ENCODE measurements at places on chromosomes 3 and 15.

- DNase-seq, result no peak
Observed at GRCh38 chr3:18652781-18653180, 227.6 kb upstream of the SATB1 start.

DNA sequence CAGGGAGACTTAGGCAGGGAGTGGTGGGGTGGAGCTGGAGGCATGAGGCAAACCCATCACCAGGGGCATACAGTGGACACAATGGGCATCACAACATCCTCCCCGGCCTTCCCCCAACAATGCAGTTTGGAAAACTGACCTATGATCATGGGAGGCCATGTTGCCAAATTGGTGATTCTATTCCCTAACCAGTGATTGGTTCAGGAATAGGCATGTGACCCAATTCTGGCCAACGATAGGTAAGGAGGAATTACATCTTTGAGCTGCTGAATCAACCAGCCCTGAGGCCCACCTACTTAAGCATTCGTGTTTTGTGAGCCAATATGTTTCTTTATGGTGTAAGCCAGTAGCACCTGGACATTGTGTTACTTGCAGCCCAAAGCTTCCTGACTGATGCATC lies 40.0 kb downstream of the LINGO1 start:
- DNase-seq, result no peak

- no peak for DNase-seq
Observed at GRCh38 chr3:132898141-132898540, 140.1 kb upstream of the TMEM108 start.

- no peak for DNase-seq
Observed at GRCh38 chr3:153809097-153809496, 312.1 kb upstream of the ARHGEF26 start.

DNA sequence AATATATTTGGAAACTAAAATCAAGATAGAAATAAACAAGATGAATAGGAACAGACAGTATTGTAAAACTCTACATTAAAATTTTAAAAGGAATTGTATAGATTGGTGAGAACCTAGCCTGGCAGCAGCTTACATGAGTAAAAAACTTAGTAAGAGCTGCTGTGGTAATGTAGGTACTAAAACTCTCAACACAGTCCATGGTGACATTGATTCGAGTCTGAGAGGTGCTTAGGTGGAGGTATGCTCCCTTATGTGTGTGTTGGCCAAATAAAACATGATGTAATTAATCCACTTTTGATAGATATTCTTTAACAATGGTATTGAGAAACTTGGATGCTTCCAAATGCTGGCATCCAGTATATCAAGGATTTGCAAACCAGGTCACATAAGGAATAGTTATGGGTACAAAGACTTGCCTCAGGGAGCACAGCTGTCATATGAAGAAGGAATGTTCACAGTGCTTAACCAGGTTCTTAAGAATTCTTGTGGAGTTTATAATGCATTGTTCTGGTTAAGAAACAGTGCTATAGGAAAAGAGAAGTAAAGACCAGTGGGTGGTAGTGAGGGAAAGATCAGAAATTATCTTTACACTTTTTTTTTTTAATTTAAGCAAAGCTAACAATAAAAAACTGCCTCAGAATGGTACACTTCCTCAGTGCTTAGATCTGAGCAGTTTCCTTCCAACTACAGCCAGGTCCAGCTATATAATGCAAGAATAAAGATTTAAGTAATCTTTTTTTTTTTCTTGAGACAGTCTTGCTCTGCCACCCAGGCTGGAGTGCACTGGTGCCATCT lies 24.6 kb upstream of the IL20RB start:
- no peak for DNase-seq
